ENCODE measurements at places on chromosomes 3 and 15.

GRCh38 chr3:39260957-39261356 lies 18.9 kb downstream of the CX3CR1 start:
- peak; percentile 41 for DNase-seq

DNA sequence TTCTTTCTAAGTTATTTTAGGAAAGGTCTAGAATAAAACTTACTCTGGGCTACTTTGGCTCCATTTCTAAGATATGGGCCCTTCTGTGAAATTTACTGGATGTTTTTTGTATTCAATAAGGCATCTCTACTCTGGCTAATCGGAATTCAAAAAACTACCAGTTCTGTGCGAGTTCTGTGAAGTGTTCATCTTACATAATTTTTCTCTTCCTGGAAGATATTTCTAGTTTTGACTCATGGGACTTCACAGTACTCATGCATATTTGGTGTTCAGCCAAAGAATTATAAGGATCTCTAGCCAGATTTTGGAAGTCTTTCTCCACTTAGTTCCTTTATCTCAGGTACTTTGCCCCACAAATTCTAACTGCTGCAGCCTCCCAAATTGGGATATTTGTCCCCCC lies 46.4 kb upstream of the MBNL1 start:
- DNase-seq = peak; percentile 36

GRCh38 chr3:128195802-128196201 lies 42.5 kb downstream of the EEFSEC start:
- no peak for DNase-seq

GRCh38 chr3:177835917-177836316 lies 638.6 kb upstream of the TBL1XR1 start:
- DNase-seq = no peak

DNA sequence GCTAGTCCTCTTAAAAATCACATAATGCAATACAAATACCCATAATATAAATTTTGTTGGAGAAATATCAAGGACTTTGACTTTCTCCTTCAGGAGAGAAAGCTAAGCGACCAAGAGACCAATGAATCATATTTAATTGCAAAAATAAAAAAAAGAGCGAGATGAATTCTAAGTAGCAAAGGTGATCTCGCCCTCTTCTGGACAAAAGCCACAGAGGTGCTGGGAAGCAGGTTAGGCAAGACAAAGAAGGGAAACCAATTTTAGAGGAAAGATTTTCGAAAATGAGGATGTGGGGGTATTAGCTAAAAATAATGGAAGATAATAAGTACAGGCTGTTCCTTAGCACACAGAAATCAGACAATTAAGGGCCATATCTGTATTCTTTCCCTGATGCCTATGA lies 111.4 kb upstream of the PLAAT1 start:
- DNase-seq = no peak

- peak; percentile 41 for DNase-seq
Observed at GRCh38 chr3:56754741-56755417, 46.9 kb downstream of the ARHGEF3 start.

GRCh38 chr3:124519591-124520194 lies 210.6 kb upstream of the UMPS start:
- DNase-seq = no peak

DNA sequence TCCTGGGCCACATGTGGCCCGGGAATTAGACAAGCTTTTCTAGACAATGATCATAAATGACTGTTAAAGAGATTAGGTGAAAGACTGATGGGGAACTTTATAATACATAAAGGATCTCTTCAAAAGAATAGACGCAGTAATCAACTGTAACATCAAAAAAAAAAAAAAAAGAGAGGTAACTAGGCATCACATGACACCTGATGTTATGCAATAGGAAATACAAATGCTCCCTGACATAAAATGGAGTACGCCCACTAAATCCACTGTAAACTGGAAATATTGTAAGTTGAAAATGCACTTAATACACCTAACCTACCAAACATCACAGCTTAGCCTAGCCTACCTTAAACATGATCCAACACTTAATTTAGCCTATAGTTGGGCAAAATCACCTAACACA lies 27.2 kb downstream of the GSK3B start:
- DNase-seq = no peak

All from GM20000 (cell line).